SK-N-SH (cell line): ENCODE measurements at places on chromosomes 13 and 19.

DNA sequence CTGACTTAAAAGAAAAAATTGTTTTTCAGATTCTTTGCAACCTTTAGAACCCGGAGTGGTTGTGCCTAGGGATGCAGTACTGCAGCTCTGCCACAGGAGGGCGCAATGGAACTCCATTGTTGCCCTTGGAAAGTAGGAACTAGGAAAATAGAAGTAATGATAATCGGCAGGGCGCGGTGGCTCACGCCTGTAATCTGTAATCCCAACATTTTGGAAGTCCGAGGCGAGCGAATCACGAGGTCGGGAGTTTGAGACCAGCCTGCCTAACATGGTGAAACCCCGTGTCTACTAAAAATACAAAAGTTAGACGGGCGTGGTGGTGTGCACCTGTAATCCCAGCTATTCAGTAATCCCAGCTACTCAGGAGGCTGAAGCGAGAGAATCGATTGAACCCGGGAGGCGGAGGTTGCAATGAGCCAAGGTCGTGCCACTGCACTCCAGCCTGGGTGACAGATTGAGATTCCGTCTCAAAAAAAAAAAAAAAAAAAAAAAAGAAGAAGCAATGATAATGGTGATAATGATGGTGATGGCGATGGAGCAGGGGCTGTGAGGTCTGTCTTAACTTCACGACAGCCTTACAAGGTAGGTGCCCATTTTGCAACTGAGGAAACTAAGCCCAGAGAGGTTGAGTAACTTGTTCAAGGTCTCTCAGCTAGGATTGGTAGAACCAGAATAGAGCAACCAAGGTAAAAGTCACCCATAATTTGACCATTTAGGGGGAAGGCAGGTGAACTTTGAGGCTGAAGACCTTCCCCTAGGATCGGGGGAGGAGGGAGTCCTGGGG is 5.5 kb upstream of the ADAMTS10 start:
- DNase-seq = peak; percentile 68

GRCh38 chr13:24301434-24301833 is 7.9 kb upstream of the C1QTNF9 start:
- DNase-seq = no peak

DNA sequence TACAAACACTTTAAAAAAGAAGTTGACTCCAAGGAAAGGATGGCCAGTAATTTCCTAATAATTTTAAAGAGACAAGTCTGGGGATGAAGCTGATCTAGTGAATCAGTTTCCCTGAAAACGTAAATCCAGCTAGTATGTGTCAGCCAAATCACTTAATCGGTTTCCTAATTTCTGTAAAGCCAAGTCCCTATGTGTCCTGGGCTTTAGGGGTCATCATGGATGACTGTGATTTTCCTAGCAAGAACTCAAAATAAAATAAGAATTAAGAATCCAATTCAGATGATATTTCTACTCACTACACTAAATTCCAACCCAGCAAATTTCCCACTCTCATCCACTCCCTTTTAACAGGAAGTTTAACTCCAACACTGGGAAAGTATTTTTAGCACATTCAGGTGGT is 35.9 kb downstream of the ELF1 start:
- no peak for DNase-seq

GRCh38 chr13:75079226-75079625 is 402.7 kb downstream of the TBC1D4 start:
- no peak for DNase-seq

DNA sequence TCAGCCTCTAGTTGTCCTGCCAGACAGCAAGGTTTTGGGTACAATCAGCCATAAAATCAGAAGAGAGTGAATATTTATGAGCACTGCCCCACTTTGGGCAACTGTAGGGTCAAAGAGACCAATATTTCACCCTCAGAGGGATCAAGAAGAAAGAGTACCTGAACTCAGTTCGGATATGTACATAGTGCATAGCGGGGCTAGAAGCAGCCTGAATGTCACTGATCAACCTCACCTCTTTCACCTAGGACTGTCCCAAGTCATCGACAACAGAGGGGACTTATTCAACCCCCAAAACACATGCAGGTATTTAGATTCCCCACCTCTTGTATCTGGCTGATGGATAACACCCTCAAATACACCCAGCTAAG is 446.9 kb downstream of the COG6 start:
- no peak for DNase-seq

GRCh38 chr19:51354103-51354741 is 12.0 kb downstream of the ETFB start:
- DNase-seq = no peak

DNA sequence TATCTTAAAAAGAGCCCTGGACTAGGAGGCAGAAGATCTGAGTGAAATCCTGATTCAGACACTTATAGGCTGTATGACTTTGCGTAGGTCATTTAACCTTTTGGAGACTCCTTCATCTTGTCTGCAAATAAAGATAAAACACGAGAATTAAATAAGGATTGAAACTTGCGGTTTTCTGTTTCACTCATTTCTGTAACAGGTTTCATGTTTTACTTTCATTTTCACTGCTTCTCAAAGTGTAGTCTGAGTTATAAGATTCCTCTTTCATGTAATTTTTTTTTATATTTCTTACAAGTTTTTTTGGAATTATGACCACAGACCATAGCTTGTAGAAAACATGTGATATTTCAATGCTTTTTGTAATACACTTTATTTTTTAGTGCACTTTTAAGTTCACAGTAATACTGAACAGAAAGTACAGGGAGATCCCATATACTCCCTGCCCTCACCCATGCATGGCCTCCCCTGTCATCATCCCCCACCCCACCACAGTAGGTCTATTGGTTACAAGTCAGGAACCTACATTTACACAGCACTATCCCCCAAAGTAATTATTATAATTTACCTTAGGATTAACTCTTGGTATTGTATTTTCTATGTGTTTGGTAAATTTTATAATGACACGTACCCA is 174.6 kb downstream of the ITGBL1 start:
- DNase-seq = no peak

DNA sequence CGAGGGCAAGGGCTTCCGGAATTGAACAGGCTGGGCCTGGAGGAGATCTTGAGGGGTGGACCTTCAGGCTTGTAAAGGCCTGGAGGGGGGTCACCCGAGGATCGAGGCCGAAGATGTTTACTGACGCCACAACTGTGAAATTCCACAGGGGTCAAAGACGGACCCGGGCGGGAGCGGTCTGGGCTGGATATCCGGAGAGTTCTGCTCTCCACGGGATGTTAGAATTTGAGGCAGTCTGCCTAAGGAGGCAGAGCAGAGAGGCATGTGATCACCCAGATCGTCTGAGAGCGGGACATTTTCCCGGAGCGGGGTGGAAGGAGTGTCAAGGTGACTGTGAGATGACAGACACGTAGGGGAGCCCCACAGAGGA is 13.2 kb downstream of the KLHL26 start:
- DNase-seq = no peak

GRCh38 chr19:10655457-10656312 is 1.5 kb downstream of the ILF3 start:
- DNase-seq = peak; percentile 35
